Fibroblast of skin of back (primary cell): ENCODE measurements at places on chromosomes 12 and 14.

GRCh38 chr12:22634883-22635282 lies 9.9 kb downstream of the ETNK1 start:
- no peak for DNase-seq

DNA sequence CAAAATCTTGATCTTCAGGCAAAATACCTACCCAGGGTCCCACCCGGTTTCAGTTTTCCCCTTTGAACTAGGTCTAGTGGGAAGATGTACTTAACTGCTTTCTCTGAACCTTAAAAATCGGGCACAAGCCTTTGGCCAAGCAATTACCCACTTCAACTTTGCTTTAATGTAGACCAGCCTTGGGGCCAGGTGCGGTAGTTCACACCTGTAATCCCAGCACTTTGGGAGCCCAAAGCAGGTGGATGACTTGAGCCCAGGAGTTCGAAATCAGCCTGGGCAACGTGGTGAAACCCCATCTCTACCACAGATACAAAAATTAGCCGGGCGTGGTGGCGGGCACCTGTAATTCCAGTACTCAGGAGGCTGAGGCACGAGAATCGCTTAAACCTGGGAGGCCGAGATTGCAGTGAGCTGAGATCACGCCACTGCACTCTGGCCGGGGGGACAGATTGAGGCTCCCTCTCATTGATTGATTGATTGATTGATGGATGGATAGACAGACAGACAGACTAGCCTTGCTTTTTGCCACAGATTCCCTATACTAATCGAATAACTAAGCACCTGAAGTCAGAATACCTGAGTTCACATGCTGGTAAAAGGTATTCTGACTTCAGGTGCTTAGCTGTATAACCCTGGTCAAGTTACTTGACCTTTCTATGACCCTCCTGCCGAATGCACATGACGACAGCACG lies 1.9 kb downstream of the CLIP1 start:
- no peak for DNase-seq

GRCh38 chr12:53205747-53206419 lies 1.2 kb downstream of the ITGB7 start:
- DNase-seq, result peak; percentile 86

GRCh38 chr12:25427337-25428249 lies 125.5 kb downstream of the LMNTD1 start:
- no peak for DNase-seq

DNA sequence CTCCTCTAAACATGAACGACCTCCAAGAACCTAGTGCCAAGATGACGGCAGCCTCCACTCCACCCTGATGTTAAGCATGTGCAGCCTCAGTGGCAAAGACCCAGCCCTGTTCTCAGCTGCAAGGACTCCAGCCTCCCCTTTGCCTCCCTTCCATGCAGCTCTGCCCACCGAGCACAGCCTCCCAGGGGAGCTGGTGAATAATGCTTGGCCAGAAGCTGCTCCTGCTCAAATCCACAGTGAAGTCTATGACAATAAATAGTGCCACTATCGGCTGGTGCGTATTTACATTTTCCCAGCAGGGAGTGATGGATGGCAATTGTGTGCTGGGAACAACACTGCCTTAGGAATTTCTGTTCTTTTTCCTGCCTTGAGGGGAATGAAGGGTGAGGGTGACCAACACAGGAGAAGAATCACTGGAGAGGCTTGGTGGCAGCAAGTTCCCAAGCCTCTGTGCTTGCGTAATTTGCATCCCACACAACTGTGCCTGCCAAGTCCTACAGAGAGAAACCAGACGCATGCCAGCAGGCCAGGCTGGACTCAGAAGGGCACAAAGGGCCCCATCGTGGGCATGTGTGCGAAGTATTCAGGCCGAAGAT lies 29.9 kb upstream of the TC2N start:
- DNase-seq, result peak; percentile 68

- peak; percentile 86 for DNase-seq
Observed at GRCh38 chr12:124566161-124566996, 1.0 kb downstream of the NCOR2 start.

DNA sequence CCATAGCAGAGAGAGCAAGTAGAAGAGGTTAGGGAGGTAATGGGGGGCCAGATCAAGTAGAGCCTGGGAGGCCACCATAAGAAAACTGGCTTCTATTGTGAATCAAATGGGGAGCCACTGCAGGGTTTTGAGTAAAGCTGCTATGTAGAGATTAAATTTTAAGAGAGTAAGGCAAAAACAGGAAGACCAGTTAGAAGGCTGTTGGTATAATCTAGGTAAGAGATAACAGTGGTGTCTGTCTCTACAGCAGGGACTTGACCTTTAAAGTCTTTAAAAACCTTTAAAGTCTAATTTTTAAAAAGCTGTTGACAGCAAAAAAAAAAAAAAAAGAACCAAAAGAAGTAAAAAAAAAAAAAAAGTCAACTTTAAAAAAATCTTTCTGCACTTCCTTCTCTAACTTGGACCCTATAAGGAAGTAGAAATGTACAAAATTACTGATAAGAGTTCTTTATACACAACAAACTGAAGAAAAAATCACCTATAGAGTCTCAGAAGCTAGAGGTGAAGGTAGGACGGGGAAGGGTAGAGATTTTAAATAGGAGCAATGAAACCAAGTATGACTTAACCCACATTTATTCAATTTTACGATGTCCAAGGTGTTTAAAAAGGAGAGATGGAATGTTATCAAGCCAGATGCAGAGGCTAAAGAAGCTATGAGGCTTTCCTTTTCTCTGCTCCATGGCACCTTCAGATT lies 26.1 kb downstream of the SGPP1 start:
- DNase-seq, result no peak

DNA sequence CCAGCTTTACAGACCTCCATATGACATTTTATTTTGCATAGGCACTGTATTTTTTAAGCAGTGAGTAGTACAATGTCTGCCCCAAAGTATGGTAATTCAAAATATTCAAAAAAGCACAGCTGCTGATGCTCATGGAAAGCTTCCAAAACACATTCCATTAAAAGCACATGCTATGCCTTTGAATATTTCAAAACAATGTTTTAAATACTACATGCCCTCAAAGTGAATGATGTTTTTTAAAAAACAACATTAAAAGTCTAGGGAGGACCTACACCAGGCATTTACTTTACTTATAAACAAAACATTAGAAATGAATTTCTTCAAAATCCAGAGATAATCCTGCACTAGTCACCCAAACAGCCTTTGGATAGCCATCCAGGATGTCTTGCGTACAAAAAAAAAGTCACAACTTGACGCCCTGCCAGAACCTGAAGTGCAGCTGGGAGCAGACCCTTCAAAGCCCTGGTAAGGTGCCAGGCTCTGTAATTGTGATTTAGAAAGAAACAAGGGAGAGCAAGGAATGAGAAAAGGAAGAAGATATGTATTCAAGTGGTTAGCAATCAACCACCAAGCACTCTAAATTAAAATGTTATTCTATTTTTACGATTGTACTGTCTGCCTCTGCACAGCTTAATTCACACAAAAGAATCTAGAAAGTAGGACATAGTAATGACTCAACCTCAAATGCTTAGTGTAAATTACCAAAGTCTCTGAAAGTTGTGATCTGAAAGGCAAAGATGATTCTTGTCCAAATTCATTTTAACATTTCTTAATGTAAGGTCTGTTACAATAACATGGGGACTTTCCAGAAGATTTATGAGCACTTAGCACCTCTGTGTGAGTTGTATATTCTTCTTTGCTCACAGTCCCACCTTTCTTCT lies 31.9 kb downstream of the CEP83 start:
- DNase-seq, result peak; percentile 74

DNA sequence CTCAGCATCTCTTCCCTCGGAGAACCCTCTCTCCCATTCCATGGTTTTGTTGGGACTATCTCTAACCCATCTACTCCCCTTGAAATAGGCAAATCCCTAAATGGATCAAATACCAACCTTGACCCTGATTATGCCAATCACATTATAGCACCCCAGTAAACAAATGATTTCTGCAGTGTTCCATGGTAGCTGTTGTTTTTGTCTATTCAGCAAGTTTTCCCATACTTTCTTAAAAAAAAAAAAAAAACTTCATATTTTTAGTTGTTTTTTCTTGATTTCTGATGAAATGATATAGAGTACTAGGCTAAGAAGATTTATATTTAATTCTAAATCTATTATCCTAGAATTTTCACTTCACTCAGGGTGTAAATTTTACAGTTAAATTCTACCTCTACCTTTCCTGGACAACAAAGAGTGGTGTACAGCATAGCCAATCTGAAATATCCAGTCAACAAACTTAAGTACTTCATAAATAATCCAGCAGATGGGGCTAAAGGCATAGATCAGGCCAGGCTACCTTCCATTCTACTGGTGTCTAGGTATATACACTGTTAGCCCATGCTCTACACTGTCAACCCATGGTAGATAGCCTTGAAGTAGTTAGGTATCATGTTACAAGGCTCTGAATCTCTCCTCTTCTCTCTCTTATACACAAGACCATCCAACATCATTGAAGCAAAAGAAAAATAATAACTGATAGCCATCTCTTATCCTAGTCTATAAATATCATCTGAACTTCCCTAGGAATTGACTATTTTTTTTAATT lies 82.2 kb downstream of the PLEKHG7 start:
- DNase-seq, result peak; percentile 66

DNA sequence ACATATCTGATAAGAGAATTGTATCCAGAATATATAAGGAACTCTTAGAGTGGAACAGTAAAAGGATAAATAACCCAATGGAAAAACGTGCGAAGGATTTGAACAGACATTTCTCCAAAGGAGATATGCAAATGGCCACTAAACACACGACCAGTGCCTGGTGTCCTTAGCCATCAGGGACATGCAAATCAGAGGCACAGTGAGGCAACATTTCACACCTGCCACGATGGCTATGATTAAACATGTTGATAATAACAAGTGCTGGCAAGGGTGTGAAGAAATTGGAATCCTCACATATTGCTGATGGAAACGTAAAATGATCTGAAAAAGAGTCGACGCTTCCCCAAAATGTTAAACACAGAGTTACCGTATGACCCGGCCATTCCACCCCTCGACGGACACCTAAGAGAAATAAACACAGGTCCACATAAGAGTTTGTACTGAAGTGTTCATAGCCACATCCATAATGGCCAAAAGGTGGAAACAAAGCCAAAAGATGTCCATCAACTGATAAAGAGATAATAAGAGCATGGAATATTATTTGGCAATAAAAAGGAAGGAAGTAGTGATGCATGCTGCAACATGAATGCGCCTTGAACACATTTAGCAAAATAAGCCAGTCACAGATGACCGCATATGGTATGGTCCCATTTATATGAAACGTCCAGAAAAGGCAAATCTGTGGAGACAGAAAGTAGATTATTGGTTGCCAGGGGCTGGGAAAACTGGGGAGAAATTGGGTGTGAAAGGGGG lies 6.3 kb upstream of the TMEM121 start:
- no peak for DNase-seq

DNA sequence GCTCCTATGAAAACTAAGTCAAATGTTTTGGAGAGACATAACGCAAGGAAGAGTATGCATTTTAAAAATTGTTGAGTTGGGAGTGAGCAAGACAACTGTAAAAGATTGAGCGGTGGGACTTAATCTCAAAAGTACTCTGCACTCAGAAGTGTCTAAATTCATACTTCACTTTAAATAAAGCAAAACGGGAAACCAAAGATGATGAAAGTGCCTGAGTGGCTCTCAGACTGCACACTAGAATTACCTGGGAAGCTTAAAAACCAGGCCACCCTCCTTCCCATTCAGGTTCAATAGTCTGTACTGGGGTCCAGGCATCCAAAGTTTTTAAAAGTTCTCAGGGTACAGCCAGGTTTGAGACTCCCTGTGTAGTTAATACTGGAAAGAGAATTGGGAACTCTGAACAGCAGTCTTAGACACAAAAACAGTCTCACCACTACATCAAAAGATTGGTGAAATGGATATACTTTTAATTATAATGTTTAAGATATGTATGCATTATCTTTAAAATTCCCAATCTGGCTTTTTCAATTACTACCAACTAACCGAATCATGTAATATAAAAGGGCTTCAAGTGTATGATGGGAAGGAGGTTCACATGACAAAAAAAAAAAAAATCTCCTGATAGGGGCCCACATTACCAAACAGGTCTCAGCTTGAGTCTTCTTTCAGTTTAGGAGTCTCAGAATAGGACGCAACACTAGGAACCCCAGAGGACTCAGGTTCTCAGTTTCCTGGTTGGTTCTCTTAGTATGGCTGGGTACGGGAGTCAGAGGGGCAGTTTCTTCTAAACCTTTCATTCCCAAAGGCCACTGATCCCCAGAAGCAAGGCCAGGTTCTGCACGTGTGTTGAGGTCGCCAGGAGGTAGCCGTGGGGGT lies 1.0 kb downstream of the HOMEZ start:
- DNase-seq, result no peak

DNA sequence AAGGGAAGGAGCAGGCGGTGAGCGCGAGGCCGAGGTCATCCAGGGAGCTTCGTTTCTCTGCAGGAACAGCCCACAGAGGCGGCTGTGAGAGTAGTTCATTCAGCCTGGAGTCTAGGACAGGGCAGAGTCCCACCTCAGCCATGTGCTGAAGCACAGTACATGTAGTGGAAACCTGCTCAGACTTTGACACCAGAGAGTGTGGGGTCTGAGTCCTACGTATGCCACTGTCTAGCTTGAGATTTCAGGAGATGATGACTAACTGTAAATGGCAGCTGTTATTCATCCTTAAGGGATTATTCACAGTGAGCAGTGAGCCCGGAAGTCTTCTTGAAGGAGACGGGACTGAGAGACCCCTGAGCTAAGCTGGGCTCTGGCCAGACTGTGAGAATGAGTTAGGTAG lies 938 bp upstream of the SLC6A13 start:
- DNase-seq, result peak; percentile 64

DNA sequence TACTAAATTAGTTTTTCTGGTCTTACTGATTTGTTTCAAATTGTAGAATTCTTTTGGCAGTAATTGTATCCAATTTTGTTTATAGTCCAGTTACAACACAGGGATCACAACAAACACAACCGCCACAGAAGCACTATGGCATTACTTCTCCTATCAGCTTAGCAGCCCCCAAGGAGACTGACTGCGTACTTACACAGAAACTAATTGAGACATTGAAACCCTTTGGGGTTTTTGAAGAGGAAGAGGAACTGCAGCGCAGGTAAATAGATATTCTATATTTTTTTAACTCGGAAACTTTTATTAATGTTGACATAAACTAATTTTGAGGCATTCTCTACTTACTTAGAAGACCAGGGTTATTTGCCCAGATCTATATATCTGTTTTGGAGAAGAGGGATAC lies 17.8 kb downstream of the PAPOLA start:
- DNase-seq, result no peak

GRCh38 chr12:80143537-80143936 lies 44.2 kb downstream of the OTOGL start:
- no peak for DNase-seq

GRCh38 chr14:33685698-33686097 lies 265.2 kb downstream of the EGLN3 start:
- DNase-seq, result no peak

- no peak for DNase-seq
Observed at GRCh38 chr12:32027684-32028365, 68.6 kb downstream of the RESF1 start.

- DNase-seq, result peak; percentile 65
Observed at GRCh38 chr12:69388371-69388770, 28.8 kb downstream of the YEATS4 start.

GRCh38 chr12:14126692-14127091 lies 145.3 kb upstream of the GRIN2B start:
- no peak for DNase-seq
